Smooth muscle cell of the coronary artery (primary cell): ENCODE measurements at places on chromosomes 13 and 19. TPM values are rescaled to one million over a fixed set of nuclear protein-coding genes. Genes with fewer than 3 reads are reported as not detected.

CEACAM3 gene
- total RNA-seq, result not detected in 2 replicates

IRGC gene
- not detected in 2 replicates for total RNA-seq

ENOX1 gene
- total RNA-seq, result 4.4 and 6.0 TPM in 2 replicates

LRG1 gene
- total RNA-seq, result not detected in 2 replicates

GRAMD1A gene
- 14.0 and 25.2 TPM in 2 replicates for total RNA-seq

ZNF560 gene
- total RNA-seq, result under 0.01 and 1.3 TPM in 2 replicates

ADGRE1 gene
- 0.08 TPM in 1 of 2 replicates, not detected in the other for total RNA-seq

FGF14 gene
- total RNA-seq, result under 0.01 TPM in 2 replicates

OR7C1 gene
- not detected in 2 replicates for total RNA-seq

ZNF112 gene
- total RNA-seq, result 6.7 and 7.1 TPM in 2 replicates

PTPRH gene
- total RNA-seq, result 2.5 and 3.9 TPM in 2 replicates

PSG7 gene
- not detected in 2 replicates for total RNA-seq

WDR88 gene
- total RNA-seq, result not detected in 2 replicates

MIR17HG gene
- 1.8 and 3.5 TPM in 2 replicates for total RNA-seq

TMPRSS9 gene
- not detected in 2 replicates for total RNA-seq

IGSF23 gene
- total RNA-seq, result 0.08 TPM in 1 of 2 replicates, not detected in the other

CYP2A6 gene
- total RNA-seq, result not detected in 2 replicates

LTBP4 gene
- total RNA-seq, result 24.8 and 25.6 TPM in 2 replicates

ZNF506 gene
- total RNA-seq, result 7.6 and 7.8 TPM in 2 replicates

OR7A10 gene
- total RNA-seq, result not detected in 2 replicates

FFAR2 gene
- total RNA-seq, result not detected in 2 replicates

CLEC17A gene
- total RNA-seq, result not detected in 2 replicates

MRPL57 gene
- total RNA-seq, result 8.5 and 20.9 TPM in 2 replicates

VSTM1 gene
- not detected in 2 replicates for total RNA-seq

GARIN5B gene
- total RNA-seq, result not detected in 2 replicates

CEACAM5 gene
- not detected in 2 replicates for total RNA-seq

CNFN gene
- not detected in 2 replicates for total RNA-seq

CERS1 gene
- total RNA-seq, result 4.4 and 5.7 TPM in 2 replicates

CELF5 gene
- total RNA-seq, result 0.08 TPM in 1 of 2 replicates, not detected in the other

NR2C2AP gene
- 4.8 and 8.1 TPM in 2 replicates for total RNA-seq

ELAVL3 gene
- total RNA-seq, result not detected in 2 replicates
